Activated T-cell treated with anti-CD3 and anti-CD28 coated beads for 48 hours (primary cell): ENCODE measurements at places on chromosomes 11 and 22.

- no peak for DNase-seq
Measured at GRCh38 chr11:73257342-73258103, 14.6 kb upstream of the P2RY6 start.

- no peak for DNase-seq
Measured at GRCh38 chr11:48003926-48004325, 23.6 kb downstream of the PTPRJ start.

DNA sequence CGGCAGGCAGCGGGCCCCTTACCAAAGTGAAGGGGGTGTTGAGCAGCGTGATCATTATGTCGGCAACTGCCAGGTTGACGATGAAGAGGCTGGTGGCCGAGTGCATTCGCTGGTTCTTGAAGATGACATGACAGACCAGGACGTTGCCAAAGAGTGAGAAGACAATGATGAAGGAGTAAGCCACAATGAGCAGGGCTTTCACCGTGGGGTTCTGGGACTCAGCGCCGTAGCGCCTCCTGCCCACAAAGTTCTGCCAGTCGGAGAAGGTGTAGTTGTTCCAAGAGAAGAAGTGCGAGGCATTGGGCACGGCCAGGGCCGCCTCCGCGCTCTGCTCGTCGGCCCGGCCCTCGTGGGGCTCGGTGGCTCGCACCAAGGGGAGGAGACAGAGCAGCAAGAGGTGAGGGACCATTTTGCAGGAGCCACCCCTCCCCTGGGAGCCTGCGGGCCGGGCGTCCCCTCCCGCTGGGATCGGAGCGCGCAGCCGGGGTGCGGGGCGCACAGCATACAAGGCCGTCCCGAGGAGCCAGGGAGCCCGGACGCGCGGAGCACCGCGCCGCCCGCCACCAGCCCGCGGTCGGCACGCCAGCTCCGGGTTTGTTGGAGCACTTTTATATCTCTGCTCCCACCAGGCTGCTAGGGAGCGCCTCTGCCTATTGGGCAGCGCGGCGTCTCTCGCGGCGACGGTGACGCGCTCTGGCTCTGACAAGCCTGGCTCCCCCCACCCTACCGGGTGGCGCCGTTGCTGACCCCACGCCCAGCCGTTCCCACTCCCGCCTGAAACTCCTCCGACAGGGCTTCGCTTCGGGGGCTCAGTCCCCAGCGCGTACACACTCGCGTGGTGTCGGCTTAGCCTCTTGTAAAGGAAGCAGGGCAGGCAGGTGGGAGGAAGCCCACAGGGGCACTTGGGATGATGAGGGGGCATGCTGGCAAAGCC is at the start of gene GPR83:
Gene GPR83, minus strand, starts transcription at position 581 of the 934 bp plus-strand sequence. Its CDS starts 172 bp downstream, at position 409.
- DNase-seq, result no peak

DNA sequence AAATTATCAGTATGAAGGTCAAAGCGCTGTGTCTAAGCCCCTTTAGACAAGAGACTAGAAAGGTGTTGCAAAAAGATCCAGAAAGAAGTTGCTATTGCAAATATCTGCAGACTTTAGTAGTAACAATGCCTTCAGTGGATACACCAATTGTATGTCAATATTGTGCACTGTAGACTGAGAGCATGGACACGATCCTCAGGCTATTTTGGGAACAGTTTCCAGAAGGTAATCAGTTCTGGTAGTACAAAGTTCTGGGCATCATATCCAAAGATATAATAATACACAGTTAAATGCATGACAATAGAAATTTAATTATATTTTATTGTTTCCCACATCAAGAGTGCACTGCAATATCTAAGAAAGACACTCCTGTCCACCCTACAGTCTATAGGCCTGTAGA is 84.1 kb upstream of the LUZP2 start:
- no peak for DNase-seq
